ENCODE measurements at places on chromosomes 2 and 18. TPM values are rescaled to one million over a fixed set of nuclear protein-coding genes. Genes with fewer than 3 reads are reported as not detected.

GRCh38 chr18:2606335-2606734, 35.0 kb downstream of the NDC80 start:
- DNase-seq, result no peak

Gene PNKD
- 67.1 TPM for total RNA-seq

- DNase-seq, result no peak
Observed at GRCh38 chr2:55604027-55604565, 13.3 kb downstream of the PPP4R3B start.

Gene CCDC150
- 0.74 TPM for total RNA-seq

DNA sequence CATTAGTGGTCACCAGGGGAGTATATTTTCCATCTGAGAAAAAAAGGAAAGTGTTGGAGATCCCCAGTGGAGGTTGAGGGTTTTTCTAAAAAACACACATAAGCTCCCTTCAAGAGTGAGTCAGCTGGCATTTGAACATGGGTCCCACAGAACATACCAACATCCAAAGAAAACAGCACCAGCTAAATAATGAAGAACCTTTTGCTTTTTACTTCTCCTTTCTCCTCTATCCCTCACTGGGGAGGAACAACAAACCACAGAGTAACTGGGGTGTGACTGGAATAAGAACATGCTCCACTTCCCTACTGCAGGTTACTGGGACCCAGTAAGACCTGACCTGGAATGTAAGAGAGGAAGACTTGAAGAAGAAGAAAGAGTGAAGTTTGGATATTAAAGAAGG, 56.5 kb upstream of the RAPH1 start:
- no peak for DNase-seq

DNA sequence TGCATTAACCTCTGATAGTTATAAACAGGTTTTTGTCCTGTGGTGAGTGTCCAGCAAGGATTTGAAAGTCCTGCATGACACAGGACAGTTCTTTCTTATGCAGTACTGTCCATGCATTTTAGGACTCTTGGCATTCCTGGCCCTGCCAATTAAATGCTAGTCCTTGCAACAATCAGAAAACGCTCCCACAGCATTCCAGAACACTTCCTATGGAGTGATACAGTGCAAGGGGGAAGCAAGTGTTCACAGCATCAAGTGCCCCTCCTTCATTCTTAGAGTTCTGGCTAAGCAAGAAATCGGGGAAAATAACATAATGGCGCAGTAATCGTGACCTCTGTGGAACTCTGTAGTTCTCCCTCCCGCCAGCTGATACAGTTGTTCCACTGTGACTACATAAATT, 62.9 kb downstream of the ARHGAP28 start:
- no peak for DNase-seq

DNA sequence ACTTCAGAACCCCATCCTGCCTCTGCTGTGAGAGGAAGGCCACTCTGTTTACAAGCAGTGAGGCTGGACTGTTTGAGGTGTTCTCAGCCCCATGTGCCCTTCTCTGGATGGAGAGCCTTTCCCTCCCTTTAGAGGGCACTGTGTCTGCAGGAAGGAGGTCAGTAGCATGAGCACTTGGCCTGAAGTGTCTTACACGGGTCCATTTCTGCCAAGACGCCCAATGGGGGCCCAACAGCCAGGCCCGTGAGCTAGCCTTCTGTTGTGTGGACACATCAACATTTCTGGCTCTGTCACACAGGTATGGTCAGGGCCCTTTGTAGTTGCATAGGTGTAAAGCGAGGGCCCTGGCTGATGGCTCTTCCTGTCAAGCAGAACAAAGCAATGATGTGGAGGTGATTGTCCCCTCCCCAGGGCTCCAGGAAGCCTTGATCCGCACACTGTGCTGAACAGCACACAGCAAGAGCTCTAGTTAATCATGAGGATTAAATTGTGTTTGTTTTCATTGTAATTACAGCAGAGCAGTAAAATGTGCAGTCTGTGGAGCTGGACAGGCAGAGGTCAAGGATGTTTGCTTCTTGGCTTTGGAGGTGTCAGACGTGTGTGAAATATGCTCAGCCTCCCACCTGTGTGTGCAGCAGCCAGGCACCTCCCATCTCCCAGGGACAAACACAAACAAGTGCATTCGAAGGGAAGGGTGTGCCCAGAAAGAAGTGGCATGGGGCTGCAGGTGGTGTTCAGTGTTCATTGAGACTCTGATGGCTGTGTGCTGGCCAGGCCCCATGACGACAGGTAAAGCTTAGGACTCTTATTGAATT, 132.1 kb downstream of the SH3RF3 start:
- no peak for DNase-seq

Gene CHRND
- not detected for total RNA-seq

Gene CNRIP1
- 11.1 TPM for total RNA-seq

DNA sequence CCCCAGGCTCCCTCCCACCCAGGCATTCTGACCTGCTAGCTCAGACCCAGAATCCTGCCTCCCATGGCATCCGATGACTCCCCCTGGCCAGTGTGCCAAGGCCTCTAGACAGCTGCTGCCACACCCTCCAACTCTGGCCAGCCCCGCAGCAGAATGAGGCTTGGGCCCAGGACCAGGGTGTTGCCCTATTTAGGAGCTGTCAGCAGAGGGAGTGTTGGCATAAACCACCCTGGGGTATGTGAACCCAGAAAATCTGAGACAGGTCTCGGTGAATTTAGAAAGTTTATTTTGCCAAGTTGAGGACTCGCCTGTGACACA, 134.3 kb downstream of the KLHL29 start:
- no peak for DNase-seq

Gene ICOS
- not detected for total RNA-seq

DNA sequence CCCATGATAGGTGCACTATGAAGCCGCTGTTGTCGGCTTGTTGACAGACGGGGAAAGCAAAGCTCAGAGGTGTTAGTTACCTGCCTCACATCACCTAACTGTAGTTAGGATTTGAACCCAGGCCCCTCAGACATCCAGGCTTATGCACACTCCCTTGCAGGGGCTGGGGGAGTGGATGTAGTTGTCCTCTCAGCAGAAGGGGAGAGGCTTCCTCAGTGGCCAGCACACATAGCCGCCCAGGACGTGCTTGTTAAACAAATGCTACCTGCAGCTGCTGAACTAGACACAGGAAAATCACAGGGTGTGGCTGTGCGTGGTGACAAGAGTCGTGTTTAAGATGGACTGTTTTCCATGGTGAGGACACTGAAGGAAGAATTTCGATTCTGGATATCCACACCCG, 39.2 kb downstream of the GREB1 start:
- no peak for DNase-seq

Gene LBH
- 129 TPM for total RNA-seq

DNA sequence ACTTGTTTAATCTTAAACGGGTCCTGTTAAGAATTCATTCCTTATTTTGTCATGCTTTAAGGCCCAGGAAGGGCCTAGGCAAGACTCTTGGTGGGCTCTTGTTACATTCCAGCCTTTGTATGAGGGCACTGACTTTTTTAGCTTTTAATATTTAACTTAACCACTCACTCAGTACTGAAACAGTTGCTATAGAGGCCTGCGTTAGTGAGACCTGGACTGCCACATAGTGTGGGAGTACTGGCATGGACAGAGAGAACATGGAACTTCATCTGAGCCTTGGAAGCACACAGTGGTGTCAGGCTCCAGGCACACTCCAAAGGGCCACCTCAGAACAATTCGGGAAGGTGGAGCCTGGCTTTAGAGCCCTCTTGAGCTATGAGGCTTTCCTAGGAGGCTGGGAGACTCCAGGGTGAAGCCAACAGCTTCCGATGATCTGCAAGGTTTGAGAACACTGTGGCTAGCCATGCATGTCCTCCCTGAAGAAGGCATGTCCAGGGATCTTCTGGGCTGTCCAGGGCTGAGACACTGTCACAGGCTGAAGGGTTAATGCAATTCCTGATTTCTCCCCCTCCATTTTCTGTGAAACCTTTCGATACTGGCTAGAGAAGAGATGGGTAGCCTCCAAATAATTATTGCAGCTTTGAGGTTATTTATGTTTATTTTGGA, 155.4 kb upstream of the ACAA2 start:
- DNase-seq, result no peak

Gene DGUOK
- 18.1 TPM for total RNA-seq

- no peak for DNase-seq
Observed at GRCh38 chr2:6820903-6821584, 44.7 kb downstream of the CMPK2 start.

- DNase-seq, result no peak
Observed at GRCh38 chr2:137925599-137925998, 38.7 kb upstream of the HNMT start.

DNA sequence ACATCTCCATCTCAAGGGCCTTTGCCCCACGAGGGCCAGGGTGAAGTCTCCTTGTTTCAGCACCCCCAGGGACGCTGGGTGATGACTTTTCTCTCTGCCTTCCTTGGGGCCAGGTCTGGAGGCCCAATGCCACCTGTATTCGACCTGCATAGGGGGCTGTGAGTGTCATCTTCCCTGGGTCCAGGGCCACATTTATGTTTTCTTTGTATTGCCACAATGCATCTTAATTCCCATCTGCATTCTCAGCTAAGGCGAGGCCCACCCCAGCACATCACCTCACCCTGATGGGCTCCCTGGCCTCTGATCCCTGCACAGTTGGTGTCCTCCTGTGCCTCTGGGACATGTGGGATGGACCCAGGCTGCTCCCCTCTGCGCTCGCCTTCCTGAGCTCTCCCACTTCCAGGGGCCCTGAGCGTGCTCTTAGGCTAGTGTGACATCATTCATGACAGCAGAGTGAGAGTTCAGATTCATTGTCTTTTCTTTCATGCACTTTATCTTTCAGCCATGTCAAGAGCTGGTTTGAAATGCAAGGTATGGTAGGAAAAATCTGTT, 122.0 kb upstream of the COPS8 start:
- DNase-seq, result no peak

Gene MYO3B
- 0.05 TPM for total RNA-seq
